ENCODE measurements at places on chromosomes 1 and 21.

- no peak for DNase-seq
Measured at GRCh38 chr1:231844986-231845502, 218.5 kb downstream of the DISC1 start.

DNA sequence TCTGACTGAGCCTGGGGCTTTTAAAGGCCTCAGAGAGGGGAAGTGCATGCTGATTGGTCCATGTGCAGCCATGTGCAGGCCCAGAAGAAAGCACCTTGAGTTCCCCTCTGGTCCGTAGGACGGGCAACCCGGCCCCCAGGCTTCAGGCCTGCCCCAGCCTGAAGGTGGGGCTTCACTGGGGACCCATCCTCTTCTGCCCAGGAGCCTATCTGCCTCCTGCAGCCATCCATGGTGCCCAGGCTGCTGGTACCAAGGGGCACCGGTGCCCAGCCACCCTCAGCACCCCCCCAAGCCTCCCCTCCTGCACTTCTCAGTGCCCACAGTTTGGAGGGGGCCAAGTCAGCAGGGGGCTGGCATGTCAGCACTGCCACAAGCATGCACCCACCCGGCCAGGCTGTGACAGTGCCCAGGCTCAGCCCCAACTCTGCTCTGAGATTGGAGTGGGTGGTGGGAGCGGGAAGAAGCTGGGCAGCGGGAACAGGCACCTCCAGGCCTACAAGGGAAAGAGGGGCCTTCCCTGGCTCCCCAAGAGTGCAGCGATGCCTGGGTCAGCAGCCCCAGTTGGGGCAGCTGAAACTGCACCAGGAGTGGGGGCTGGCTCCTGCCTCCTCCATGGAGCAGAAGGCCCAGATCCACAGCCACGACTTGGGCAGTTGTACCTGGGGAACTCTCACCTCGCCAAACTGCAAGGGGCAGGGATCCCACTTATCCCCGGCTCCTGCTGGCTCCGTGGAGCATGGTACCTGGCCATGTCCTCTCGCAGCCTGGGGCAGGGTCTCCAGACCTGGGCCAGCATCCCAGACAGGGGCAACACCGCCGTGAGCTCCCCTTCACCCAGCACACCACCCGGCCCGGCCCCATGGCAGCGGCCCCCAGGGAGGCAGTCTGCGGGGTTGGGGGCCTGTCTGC is 11.7 kb downstream of the COL6A2 start:
- no peak for DNase-seq

- no peak for DNase-seq
Measured at GRCh38 chr1:240294566-240294965, 202.9 kb downstream of the FMN2 start.

DNA sequence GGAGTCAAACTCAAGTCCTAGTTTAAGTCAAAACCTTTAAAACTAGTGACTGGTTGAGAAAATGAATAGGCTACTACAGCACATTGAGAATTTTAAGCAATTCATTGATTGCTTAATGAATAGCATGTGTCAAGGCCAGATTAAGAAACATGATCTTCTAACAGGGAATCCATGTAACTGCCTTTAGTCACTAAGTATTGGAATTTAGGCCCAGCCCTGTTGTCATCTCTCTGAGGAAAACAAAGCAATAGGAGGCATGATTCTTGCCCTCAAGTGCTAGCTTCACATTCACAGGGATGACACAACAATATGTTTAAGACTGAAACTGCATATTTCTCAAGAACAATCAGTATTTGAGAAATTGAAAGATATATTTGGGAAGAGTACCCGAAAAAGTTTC is 70.0 kb upstream of the PTGS2 start:
- no peak for DNase-seq

GRCh38 chr1:181064011-181064623 is 24.4 kb upstream of the IER5 start:
- no peak for DNase-seq

DNA sequence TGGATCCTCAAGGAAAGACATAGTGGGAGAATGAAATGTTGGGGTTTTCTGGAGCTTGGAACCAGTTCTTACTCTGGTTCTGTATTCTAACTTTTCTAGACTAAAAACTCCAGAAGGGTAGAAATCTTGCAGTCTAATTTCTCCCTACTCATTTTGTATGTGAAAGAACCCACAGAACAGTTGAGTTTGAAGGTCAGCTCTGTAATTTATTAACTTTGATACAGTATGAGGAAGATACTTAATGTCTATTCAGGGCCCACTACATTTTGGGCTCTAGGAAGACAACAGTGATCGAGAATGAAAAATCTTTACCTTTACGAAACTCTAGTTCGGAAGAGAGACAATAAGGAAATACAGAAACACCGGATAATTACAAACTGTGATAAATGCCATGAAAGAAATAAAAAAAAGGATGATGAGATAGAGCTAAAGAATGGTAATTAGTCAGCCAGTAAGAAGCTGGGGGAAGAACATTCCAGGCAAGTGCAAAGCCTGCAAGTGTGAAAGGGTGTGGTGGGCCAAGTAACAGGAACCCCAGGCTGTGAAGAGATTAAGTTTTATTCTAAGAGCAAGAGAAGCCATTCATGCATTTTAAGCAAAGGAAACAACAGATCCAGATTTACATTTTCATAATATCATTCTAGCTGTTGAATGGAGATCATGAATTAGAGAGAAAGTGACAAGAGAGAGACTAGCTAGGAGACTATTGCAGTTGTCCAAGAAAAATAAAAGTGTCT is 159.9 kb upstream of the HMCN1 start:
- DNase-seq = no peak

GRCh38 chr1:180217006-180217405 is 13.1 kb upstream of the LHX4 start:
- no peak for DNase-seq

GRCh38 chr1:160761886-160762285 is 22.8 kb downstream of the SLAMF7 start:
- DNase-seq = no peak

DNA sequence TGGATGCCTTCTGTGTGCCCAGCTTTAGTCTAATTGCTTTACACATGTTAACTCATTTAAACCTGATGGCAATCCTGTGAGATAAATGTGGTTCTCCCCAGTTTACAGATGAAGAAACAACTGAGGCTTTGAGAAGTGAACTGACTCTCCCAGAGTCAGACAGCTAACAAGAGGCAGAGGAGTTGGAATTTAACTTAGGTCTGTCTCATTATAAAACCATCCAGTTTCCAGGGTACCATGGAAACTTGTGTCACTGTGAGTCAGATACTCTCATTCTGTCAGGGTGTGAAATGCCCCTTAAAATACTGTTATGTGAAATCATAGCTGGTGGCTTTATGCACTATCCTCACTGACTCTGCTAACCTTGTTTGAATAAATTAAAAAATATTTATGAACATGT is 206.6 kb downstream of the PBX1 start:
- DNase-seq = no peak

DNA sequence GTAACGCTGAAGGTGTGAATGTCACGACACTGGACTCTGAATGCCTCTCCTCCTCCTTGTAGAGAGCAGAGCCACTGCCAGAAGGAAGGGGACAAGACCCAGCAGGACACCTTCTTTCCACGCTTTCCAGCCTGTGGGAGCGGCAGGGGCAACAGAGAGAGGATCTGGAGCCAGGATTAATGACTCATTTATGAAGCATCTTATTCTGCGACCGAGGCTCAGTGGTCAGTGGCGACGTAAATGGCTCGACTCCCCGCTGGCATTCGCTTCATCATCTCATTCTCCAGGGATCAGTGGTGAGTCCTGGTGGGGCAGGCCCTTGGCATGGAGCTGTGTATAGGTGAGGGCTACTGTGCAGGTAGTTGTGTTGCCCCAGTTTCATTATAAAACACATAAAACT is 4.6 kb downstream of the SLC37A1 start:
- DNase-seq = no peak

GRCh38 chr21:46500224-46500861 is 41.7 kb downstream of the DIP2A start:
- no peak for DNase-seq

DNA sequence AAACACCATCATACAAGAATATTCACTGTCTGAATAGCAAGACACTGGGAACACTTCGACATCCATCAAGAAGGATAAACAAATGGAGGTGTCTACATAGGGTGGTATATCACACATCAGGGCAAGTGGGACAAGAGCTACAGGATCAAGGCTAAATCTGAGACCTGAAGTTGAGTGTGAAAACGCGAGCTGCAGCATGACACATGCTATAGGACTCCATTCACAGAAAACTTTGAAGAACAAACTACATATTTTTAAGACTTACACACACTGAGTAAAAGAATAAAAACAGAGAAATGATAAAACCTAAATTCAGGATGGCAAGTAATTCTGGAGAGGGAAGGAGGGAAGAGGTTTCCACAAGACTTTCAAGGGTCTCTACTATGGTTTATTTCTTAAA is 2.1 kb downstream of the TTC39A start:
- no peak for DNase-seq

GRCh38 chr1:26482921-26483320 is 10.7 kb downstream of the HMGN2 start:
- no peak for DNase-seq

GRCh38 chr1:107647012-107647411 is 318.0 kb downstream of the VAV3 start:
- DNase-seq = no peak

DNA sequence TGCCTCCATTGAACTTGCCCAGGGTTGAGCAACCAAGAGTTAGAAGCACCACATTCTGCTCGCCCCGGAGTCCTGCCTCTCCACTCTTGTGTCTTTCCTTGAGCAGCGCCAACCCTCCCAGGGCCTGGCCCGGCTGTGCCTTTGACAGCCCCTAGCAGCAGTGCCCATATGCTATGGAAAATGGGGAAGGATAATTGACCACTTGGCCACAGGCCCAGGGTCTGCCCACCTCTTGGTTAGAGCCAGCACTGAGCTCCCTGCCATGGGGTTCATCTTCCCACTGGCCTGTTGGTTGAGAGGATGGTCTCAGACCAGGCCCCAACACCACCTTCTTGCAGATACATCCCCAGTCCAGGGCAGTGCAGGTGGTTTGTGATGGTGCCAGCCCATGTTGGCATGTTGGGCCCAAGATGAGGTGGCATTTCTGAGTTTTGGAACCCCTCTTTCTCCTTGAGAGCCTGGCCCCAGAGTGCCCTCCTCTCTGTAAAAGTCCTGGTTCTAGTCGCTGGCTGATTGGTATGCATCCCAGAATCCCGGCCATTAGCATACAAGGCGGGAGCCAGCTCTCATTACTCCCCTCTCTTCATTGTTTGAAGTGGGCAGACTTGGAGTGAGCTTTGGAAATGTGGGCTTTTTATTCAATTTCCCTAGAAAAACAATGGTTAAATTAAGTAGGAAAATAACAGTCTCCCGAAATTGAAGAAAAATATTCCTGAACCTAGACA is 7.6 kb downstream of the ARHGEF10L start:
- no peak for DNase-seq

DNA sequence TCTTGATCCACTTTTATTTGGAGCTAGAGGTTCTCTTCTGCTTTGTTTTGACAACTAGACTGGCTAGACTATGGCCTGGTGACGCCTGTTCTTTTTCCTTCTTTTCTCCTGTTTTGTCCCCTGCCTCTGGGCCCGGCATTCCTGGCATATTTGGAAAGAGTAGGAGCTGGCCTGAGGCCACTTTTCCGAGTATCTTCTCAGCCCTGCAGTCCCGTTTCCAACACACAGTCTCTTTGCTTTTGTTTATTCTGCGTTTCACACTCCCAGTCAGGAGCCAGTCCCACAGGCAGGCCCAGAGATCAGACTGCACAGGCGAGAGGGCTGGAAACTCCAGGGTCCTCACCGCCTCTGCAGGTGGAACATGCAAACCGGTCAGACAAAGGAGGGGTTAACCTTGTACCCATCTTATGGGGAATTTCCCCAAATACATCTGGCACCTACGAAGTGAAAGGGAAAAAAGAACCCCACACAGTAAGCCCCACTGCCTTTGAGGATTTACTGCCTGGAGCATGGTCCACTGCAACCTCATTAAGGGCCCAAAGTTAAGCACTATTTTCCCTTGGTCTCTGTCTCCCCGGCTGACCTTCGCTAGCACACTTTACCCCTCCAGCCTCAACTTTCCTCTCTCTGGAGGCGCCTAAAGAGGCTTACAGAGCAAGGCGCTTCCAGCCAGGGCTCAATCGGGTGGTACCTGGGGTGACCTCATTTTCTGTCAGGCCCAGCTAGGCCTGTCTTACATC is 141.1 kb downstream of the TOMM20 start:
- DNase-seq = no peak

DNA sequence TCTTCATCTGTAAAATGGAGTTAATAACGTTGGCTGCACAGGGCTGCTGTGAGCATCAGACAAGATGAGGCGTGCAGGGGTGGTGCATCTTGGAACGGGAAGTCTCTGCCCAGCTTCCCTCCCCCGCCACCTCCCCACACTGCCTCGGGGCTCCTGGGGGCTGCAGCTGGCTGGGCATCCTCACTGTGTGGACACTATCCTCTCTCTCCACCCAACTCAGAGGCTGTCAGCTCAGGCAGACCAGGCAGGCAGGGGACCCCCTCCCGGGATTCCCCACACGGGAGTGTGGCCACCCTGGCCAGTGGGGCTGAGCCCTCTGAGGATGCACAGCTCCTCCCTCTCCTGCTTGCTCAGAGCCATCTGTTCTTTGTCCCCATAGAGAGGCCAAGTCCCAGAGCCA is 122.7 kb downstream of the CCDC185 start:
- no peak for DNase-seq

- no peak for DNase-seq
Measured at GRCh38 chr1:243287123-243287460, 31.3 kb downstream of the SDCCAG8 start.

GRCh38 chr1:236064674-236065508 is at the start of gene NID1:
Gene NID1, minus strand, starts transcription at chr1:236065090. Its CDS starts 11 bp downstream, at chr1:236065079.
- DNase-seq = no peak

- DNase-seq = no peak
Measured at GRCh38 chr1:56248138-56248537, 331.2 kb downstream of the PLPP3 start.

DNA sequence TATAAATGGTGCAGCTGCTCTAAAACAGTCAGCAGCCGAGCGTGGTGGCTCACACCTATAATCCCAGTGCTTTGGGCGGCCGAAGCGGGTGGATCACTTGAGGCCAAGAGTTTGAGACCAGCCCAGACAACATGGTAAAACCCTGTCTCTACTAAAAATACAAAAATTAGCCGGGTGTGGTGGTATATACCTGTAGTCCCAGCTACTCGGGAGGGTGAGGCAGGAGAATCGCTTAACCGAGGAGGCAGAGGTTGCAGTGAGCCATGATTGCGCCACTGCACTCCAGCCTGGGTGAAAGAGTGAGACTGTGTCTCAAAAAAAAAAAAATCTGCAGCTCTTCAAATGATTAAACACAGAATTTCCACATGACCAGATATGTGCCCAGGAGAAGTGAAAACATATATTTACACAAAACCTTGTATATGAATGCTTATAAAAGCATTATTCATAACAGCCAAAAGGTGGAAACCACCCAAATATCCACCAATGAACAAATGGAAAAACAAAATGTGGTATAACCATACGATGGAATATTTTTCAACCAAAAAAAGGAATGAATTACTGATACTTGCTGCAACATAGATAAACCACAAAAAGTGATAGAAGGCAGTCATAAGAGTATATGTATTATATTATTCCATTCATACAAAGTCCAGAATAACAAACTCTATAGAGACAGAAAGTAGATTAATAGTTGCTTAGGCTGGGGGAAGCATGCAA is 14.1 kb downstream of the EPS15 start:
- DNase-seq = no peak

DNA sequence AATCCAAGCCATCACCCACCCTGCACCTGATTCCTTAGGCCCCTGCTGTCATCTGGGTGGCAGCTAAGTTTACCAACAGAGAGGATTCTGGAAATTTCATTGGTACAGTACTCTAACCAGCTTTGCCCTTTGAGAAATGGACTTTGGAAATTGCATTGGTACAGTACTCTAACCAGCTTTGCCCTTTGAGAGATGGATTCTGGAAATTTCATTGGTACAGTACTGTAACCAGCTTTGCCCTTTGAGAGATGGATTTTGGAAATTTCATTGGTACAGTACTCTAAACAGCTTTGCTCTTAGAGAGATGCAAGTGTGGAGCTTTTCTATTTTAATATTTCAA is 42.5 kb downstream of the MAB21L3 start:
- no peak for DNase-seq
